ENCODE measurements at places on chromosomes 11 and 22. TPM values are rescaled to one million over a fixed set of nuclear protein-coding genes. Genes with fewer than 3 reads are reported as not detected.
A peak's percentile ranks its signal among the peaks of the same experiment; 100 is the strongest.

The ZNF195 gene
- total RNA-seq: 23.9 TPM

DNA sequence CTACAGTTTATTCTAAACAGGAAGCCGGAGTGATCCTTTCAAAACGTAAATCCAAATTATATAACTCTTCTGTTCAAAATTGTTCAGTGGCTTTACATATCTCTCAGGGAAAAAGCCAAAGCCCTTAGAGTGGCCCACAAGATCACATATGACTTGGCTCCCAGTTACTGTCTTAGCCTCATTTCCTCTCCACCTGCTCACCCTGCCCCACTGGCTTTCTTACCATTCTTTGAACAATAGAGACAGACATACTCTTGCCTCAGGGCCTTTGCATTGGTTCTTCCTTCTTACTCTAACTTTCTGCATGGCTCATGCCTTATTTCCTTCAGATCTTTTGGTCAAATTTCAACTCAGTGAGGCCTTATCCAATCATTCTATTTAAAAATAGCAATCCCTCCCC is 52.1 kb downstream of the STIM1 start:
- no peak overlapping the region for H3K4me3 ChIP-seq
- no peak for DNase-seq
- H3K27me3 ChIP-seq: no peaks in the 10 kb centered on the region
- H3K36me3 ChIP-seq: no peaks in the 10 kb centered on the region
- peaks cover 31% of the 10 kb centered on the region for H3K4me1 ChIP-seq
- no peak overlapping the region for H3K27ac ChIP-seq

The GDPD4 gene
- not detected for total RNA-seq

- H3K27me3 ChIP-seq: no peaks in the 10 kb centered on the region
- no peaks in the 10 kb centered on the region for H3K36me3 ChIP-seq
These were observed 4.3 kb upstream of the NHERF4 start for GRCh38 chr11:119180729-119181676.

The MAPK8IP1 gene
- total RNA-seq: 23.7 TPM

The ACR gene
- total RNA-seq: not detected

- peaks cover 23% of the 10 kb centered on the region for H3K4me1 ChIP-seq
- H3K36me3 ChIP-seq: no peaks in the 10 kb centered on the region
- H3K27me3 ChIP-seq: no peaks in the 10 kb centered on the region
These were observed at the start of gene RAD9A for GRCh38 chr11:67391304-67392182. Gene RAD9A (plus strand): TSS chr11:67391986. CDS start chr11:67392045, 59 bp downstream.

DNA sequence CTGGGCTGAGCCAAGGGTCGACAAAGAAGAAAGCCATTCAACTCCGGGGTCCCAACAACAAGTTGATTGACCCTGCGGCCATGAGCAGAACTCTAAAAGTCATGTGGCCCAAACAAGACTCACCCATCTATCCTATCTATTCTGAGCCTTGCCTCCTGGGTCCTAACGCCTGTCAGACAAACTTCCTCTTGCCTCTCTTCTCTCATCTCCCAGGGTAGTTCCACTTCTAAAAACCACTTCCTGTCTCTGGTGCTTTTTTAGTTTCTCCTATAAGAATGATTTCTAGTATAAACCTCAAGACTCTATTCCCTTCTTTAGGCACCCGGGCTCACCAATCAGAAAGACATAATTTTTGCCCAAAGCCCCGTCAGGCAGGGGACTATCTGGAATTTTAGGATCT is 530.2 kb downstream of the DLG2 start:
- no peaks in the 10 kb centered on the region for H3K27me3 ChIP-seq
- DNase-seq: no peak
- no peak overlapping the region for H3K27ac ChIP-seq
- no peaks in the 10 kb centered on the region for H3K4me1 ChIP-seq

GRCh38 chr22:37121887-37122591 is 12.5 kb upstream of the TMPRSS6 start:
- H3K4me3 ChIP-seq: no peak overlapping the region
- H3K27me3 ChIP-seq: no peaks in the 10 kb centered on the region
- H3K4me1 ChIP-seq: no peaks in the 10 kb centered on the region
- DNase-seq: no peak
- no peaks in the 10 kb centered on the region for H3K36me3 ChIP-seq

The CREB3L1 gene
- total RNA-seq: 22.7 TPM

The ANO1 gene
- total RNA-seq: 23.1 TPM

The MOV10L1 gene
- 0.52 TPM for total RNA-seq

GRCh38 chr22:33426451-33426850 is 368.3 kb upstream of the SYN3 start:
- H3K4me1 ChIP-seq: no peaks in the 10 kb centered on the region
- H3K27ac ChIP-seq: no peak overlapping the region
- no peak for DNase-seq
- H3K27me3 ChIP-seq: no peaks in the 10 kb centered on the region
- no peak overlapping the region for H3K4me3 ChIP-seq

DNA sequence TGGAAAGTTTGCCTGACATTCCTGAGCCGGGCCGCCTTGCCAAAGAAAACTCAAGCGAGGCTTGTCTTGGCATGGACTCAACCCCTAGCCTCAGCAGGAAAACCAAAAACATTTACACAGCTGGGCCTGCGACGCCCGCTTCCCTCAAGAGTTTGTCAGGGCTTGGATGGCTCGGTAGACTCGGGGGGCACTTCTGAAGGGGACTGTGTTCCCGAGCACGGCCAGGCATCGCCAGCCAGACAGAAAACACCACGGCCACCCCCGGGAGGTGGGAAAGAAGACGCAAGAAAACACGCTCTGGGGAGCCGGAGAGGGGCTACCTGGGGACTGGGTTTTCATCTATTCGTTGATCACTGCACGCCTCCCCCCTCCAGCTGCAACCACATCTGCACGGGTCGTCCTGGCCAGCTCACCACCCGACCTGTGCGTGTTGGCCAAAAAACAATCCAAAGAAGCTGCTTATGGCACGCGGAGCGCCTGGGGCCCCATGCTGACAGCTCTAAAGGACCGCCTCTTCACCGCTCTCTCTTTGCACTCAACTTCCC is 380.7 kb downstream of the MN1 start:
- peak; percentile 92 for DNase-seq
- no peaks in the 10 kb centered on the region for H3K27me3 ChIP-seq
- H3K4me3 ChIP-seq: no peak overlapping the region
- H3K27ac ChIP-seq: peak overlapping the region; percentile 71
- no peaks in the 10 kb centered on the region for H3K36me3 ChIP-seq
- peaks cover 36% of the 10 kb centered on the region for H3K4me1 ChIP-seq

GRCh38 chr11:116353589-116353988 is 419.2 kb downstream of the BUD13 start:
- H3K4me3 ChIP-seq: no peak overlapping the region
- no peaks in the 10 kb centered on the region for H3K36me3 ChIP-seq
- no peak overlapping the region for H3K27ac ChIP-seq
- peak; percentile 13 for DNase-seq

DNA sequence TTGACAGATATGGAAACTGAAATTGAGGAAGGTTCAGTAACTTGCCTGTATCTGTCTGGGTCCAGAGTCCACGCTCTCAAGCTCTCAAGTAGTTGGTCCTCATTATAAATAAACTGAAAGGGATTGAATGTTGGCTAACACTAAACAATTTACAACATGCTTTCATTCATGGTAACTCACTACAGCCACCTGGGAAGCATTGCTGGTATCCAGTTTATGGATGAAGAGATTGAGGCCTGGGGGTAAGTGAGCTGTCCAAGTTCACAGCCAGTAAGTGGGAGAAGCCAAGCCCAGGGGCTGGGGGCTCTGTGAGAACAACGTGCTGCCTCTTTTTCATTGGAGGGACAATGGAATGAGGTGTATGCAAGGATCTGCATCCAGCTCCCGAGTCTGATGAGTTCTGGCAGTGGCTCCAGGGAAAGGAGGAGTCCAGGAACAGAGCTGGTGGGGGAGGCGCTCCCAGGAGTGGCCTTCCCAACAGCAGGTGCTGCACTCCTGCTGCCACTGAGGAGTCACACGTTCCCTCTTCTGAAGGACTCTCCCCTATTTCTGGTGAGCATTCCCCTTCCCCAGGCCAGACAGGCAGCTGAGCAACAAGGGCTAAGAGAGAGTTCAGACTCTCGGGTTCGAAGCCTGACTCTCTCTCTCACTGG is 175.8 kb downstream of the CSNK2A3 start:
- no peaks in the 10 kb centered on the region for H3K4me1 ChIP-seq
- H3K27ac ChIP-seq: no peak overlapping the region
- no peak overlapping the region for H3K4me3 ChIP-seq
- H3K27me3 ChIP-seq: no peaks in the 10 kb centered on the region

DNA sequence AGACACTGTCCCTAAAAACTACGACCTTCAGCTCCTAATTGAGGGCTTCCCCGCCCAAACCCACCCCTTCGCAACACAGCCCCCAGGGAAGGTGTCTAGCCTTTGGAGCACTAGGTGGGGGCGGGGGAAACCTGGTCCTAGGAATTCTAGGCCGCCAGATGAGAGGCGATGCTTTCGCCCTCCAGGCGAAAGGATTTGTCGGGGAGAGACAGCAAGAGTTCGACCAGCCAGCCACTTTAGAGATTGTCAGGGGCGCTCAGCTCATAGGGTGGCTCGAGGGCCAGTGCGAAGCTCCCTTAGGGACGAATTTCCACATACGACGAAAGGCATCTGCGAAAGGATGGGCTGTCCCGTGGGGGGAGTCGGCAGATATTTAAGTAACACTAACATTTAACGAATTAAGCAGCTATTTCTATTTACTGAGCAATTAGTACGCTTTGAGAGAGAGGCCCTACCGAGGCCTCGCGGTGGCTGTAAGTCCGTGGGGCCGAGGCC is 5.3 kb downstream of the CD248 start:
- DNase-seq: no peak
- peaks cover 21% of the 10 kb centered on the region for H3K4me1 ChIP-seq
- H3K27ac ChIP-seq: peak overlapping the region; percentile 70
- H3K36me3 ChIP-seq: no peaks in the 10 kb centered on the region

The HORMAD2 gene
- total RNA-seq: not detected

GRCh38 chr22:47370448-47371262 is 608.2 kb downstream of the TBC1D22A start:
- H3K36me3 ChIP-seq: no peaks in the 10 kb centered on the region
- DNase-seq: peak; percentile 3
- H3K27me3 ChIP-seq: no peaks in the 10 kb centered on the region
- H3K27ac ChIP-seq: no peak overlapping the region
- no peaks in the 10 kb centered on the region for H3K4me1 ChIP-seq
- no peak overlapping the region for H3K4me3 ChIP-seq

GRCh38 chr11:132206993-132207392 is 836.6 kb downstream of the NTM start:
- H3K4me3 ChIP-seq: no peak overlapping the region
- no peaks in the 10 kb centered on the region for H3K36me3 ChIP-seq
- no peak overlapping the region for H3K27ac ChIP-seq
- DNase-seq: no peak
- no peaks in the 10 kb centered on the region for H3K4me1 ChIP-seq

DNA sequence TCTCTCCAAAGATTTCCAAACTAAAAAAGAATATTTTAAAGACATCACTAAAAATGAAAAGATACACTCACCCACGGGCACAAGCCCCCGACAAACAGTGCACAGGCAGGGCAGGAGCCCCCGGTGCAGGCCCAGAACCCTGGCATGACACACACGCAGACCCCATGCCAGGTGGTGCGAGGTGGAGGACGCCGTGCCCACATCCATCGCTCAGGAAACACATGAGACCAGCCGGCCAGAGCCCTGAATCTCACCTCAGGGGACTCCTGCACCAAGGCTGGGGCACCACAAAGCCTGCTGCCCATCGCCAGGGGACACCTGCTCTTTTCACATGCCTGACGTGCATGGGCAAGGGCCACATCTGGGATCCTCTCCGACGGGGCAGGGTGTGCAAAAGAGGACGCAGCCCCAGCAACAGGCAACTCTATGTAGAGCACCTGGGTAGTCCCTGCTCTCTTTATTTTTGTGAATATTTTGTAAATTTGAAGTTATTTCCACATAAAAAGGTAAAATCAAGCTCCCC is 13.4 kb downstream of the BRD1 start:
- peaks cover 10% of the 10 kb centered on the region for H3K36me3 ChIP-seq
- H3K4me3 ChIP-seq: no peak overlapping the region
- H3K4me1 ChIP-seq: peaks cover 68% of the 10 kb centered on the region
- no peak overlapping the region for H3K27ac ChIP-seq
- H3K27me3 ChIP-seq: no peaks in the 10 kb centered on the region

DNA sequence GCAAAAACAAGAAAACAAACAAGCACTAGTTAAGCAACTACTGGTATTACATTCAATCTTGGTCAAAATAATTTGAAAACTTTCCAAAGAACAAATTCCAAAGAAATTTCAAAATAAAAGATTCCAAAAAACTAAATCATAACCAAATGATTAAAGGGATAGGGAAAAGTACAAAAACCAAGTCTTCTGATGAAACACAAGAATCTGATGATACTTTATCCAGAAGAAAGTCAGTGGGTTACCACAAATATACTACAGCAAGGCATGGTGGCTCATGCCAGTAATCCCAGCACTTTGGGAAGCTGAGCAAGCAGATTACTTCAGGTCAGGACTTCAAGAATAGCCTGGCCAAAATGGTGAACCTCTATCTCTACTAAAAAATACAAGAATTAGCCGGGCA is 59.1 kb downstream of the NUP98 start:
- H3K27me3 ChIP-seq: no peaks in the 10 kb centered on the region
- no peaks in the 10 kb centered on the region for H3K4me1 ChIP-seq
- peaks cover 19% of the 10 kb centered on the region for H3K36me3 ChIP-seq
- H3K4me3 ChIP-seq: no peak overlapping the region
- DNase-seq: no peak
- no peak overlapping the region for H3K27ac ChIP-seq

GRCh38 chr22:37416389-37416788 is 10.9 kb downstream of the ELFN2 start:
- no peak overlapping the region for H3K4me3 ChIP-seq
- H3K27ac ChIP-seq: no peak overlapping the region
- H3K4me1 ChIP-seq: peaks cover 10% of the 10 kb centered on the region
- DNase-seq: no peak
- H3K36me3 ChIP-seq: no peaks in the 10 kb centered on the region

The UBQLNL gene
- 4.3 TPM for total RNA-seq

The KDELR3 gene
- 5.6 TPM for total RNA-seq

The ENDOD1 gene
- 8.6 TPM for total RNA-seq

GRCh38 chr11:79397252-79397651 is 43.6 kb downstream of the TENM4 start:
- H3K4me1 ChIP-seq: no peaks in the 10 kb centered on the region
- H3K36me3 ChIP-seq: no peaks in the 10 kb centered on the region
- DNase-seq: no peak

The C11orf86 gene
- total RNA-seq: not detected

The RAB36 gene
- total RNA-seq: 1.3 TPM

DNA sequence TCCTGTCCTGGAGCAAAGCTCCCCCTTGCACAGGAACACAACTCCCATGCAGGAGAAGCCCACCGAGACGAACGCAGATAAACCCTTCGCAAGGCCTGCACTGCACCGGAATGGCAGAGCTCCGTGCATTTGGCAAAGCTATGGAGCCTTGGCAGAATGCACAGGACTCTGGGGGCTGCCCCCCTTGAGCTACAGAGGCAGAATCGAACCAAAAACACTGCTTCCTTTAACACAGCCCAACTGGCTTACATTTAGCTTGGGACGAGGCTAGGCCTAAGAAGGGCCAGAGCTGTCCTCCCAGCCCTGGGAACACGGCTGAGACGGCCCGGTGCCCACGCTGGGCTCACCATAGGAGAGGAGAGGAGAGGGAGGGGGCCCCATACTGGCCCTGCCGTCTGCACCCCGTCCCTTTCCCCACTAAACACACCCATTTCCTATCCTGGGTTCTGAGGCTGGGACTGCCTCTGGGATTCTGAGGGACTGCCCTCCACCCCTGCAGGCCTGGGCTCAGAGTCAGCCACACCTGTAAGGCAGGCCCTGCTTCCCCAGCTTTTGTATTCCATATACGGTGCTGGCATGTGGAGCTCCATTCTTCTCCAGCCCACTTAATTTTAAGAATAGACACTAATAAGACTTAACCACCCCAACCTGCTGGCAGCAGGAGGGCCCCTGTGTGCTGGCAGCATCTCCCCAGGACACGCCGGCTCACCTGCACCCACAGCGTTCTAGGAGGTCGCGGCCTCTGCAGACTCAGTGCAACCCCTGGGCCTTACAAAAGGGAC is 32.9 kb downstream of the PPM1F start:
- H3K4me3 ChIP-seq: no peak overlapping the region
- DNase-seq: no peak
- no peaks in the 10 kb centered on the region for H3K36me3 ChIP-seq
- no peak overlapping the region for H3K27ac ChIP-seq
- H3K27me3 ChIP-seq: no peaks in the 10 kb centered on the region

All from body of pancreas (tissue), 4 donors.